ENCODE measurements at places on chromosomes 12 and 14. TPM values are rescaled to one million over a fixed set of nuclear protein-coding genes. Genes with fewer than 3 reads are reported as not detected.

- no peak for DNase-seq
Measured at GRCh38 chr12:91871751-91872150, 273.9 kb downstream of the BTG1 start.

DNA sequence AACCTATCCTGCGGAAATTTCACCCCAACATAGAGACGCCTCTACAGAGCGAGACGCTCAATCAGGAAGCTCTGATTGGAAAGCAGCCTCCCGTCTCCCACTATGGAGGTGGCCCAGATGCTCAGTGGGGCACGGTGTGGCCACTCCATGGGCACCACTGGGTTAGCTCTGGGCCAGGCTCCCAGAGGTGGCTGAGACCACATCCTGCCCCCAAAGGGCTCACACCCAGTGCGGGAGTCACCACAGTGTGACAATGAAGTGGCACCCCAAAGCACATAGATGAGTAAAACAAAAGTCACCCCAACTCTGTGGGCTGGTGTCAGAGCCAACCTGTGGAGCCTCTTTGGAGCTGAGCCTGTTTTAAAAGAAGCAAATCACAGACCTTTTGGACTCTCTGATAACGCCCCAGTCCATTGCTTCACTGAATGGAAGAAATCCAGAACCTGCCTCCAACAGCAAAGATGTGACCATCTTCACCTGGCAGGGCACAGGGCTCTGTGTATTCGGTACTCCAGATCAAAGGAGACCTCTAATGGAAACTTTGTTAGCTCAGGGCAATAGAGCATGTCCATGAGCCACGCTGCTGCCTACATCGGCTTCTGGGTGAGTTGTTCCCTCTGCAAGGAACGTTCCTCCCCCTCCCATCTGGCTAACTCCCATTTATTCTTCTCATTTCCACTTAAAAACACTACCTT is 19.6 kb downstream of the CLMN start:
- no peak for DNase-seq

The KIF21A gene
- 26.0 TPM for total RNA-seq

The DAO gene
- total RNA-seq = not detected
